ENCODE measurements at places on chromosomes 7 and 10.

- no peak for DNase-seq
These were observed 257.8 kb downstream of the PCLO start for GRCh38 chr7:82904871-82905270.

DNA sequence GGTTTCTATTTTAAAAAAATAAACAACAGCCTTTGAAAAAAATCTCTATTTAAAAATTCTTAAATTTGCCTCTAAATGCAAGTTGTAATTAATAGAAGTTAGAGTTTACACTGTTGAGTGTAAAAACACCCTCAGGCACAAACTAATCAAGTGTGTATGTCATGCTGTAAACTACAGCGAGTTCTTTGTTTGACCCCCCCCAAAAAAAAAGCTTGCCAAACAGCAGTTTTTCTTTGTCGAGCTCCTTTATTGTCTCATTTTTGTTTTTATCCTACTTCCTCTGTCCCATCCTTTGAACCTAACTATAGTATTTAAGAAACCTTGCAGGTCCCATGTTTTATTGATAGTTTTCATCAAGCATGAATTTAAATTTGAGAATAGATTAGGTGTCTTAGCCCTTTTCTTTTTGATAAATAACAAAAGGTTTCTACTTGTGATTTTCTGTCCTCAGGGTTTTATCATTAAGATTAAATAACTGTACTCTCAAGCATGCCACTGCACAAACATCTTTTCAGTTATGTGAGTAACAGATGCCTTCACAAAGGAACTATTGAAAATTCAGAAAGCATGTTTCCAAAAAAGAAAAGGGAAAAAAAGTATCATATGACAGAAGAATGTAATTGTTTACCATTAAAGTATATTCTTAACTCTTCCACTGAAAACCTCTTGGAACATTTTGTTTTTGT, 176.0 kb downstream of the ARID5B start:
- no peak for DNase-seq

DNA sequence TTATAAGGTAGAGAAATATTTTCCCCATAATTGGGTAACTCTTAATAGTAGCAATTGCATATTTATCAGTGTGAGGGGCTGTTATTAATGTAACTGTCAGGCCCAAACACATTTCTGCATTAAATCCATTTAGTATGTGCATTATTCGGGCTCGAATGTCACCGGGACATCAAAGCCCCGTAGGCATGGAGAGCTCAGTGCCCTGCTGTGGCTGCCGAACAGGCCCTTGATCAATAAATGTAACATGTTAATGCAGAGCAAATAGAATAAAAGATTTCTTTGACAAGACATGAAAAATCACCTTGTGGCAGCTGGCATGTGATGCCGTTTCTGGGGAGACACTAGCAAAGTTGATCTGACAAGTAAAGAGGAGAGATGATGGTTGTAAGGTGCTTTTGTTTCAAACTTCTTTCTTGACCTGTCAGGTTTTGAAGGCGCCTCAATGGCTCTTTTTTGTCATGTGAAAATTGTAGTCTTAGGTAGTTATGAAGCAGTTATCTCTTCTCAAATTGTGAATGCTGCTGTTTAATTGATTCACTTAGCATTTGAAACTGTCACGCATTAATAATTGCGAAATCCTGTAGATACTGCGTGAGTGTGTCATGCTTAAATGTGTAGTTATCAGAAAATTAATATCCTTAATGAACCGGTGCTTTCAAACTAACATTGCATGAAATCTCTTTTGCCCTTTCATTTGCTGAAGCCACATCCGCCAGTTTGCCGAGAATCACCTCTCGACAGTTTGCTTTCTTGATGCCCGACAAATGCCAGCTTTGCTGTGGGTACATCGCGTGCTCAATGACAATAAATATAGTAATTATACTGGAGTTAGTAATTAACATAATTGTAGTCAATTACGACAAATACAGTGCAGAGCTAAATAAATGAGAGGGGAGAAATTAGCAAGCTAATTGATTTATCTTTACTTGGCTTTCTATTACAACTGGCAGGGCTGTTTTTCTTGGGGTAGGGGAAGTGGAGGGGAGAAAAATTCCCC, 19.5 kb downstream of the LRMDA start:
- no peak for DNase-seq

GRCh38 chr10:64771253-64772050, 1250.3 kb downstream of the REEP3 start:
- DNase-seq: no peak

- no peak for DNase-seq
These were observed 3.1 kb downstream of the PTEN start for GRCh38 chr10:87866412-87866974.

GRCh38 chr7:3217166-3217565, 83.9 kb upstream of the SDK1 start:
- DNase-seq: peak; percentile 2

- DNase-seq: no peak
These were observed 587.2 kb downstream of the SORCS1 start for GRCh38 chr10:106577266-106577665.

GRCh38 chr10:7866176-7866575, 47.9 kb downstream of the TAF3 start:
- no peak for DNase-seq

DNA sequence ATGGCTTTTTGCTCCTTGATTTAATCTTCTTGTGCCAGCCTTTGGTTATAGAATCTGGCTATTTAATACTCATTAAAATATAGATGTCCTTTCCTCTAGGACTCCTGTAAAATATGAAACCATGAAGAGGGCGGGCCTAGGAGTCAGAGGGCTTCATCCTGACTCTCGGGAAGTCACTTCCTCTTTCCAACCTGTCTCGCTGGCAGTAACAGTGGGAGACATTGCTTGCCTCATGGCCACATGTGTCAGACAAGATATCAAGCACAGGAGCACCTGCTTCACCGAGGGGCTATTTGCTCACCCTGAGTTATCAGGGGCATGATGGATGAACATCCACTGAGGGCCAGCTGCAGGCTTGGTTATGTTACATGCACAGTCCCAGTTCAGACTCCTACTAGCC, 31.0 kb downstream of the SLIT1 start:
- no peak for DNase-seq

GRCh38 chr7:26284995-26285632, 6.5 kb upstream of the SNX10 start:
- peak; percentile 26 for DNase-seq

- DNase-seq: no peak
These were observed 118.2 kb downstream of the ZNF22 start for GRCh38 chr10:45118929-45119328.

DNA sequence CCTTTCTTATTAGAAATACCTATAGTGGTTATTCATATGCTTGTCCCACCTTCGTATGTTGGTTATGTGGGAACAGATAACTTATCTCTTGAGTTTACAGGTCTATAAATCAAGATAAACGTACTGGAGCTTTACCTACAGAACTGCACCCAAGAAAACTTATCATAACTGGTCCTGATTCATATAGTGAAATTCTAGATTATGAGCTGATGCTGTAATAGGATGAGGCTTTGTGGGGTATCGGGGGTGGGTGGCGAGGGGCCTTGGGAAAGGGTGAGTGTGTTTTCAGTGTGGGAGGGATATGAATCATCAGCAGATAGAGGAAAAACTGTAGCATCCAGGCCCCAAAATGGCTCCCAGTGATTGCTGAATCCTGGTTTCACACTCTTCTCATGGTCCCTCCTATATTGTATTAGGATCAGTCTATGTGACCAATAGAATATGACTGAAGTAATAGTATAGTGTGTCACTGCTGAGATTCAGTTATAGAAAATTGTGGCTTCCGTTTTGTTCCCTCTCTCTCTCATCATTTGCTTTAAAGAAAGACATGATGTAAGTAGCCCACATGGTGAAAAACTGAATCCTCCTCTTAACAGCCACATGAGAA, 706.8 kb upstream of the LRRTM3 start:
- DNase-seq: no peak

DNA sequence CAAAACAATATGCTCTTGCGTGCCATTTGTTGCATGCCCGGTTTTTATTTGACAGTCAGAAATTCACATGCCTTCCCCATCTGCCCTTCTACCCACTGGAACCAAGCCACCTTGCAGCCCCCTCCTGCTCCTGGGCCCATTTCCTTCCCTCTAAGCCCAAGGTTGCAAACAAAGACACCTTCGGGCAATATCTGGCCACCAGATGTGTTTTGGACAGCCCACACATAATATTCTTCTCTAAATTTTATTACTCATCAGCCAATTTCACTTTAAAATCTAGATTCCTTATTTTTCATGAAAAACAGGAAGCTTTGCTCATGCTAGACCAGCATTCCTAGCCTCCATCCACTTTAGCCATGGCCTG, 18.2 kb upstream of the C10orf105 start:
- no peak for DNase-seq

DNA sequence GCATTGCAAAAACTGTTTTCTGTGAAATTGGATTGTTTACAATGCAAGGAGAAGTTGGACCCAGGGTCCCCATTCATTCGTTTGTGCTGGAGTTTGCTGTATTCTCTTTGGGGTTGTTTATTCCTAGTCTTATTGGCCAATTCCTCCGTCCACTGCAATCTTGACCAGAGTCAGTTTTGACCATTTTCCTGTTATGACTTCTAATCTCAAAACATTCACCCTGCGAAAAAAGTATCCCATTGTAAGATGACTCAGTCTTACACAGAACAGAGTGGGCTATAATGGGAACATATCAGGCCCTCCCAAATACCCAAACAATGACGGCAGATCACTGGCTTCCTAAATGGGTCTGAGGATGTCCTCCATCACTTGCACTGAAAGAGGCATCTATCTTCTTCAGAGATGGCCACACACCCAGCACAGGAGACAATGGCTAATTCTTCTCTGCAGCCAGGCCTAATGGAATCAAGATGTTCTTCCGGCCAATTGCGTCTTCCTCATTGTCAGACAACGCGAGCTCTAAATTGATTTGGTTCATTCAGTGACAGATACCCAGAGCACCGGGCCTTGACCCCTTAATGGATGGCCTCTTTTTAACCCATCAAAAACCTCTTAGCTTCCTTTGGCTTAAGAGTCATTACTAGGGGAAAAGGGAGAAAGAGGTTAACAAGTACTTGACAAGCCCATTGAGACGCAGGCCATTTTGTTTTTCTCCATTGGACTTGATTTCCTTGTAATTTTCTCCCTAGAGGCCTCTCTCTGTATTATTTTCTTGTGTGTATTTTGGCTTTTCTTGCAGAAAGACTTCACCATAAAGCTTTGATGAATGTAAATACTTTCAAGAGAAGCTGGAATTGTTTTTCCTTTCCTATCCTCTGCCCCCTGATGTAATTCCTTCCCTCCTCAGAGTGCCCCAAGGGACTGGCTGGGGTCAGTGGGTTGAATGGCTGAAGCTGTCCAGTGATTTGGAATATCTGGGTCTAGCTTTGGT, 129.6 kb downstream of the PRPF18 start:
- DNase-seq: no peak

DNA sequence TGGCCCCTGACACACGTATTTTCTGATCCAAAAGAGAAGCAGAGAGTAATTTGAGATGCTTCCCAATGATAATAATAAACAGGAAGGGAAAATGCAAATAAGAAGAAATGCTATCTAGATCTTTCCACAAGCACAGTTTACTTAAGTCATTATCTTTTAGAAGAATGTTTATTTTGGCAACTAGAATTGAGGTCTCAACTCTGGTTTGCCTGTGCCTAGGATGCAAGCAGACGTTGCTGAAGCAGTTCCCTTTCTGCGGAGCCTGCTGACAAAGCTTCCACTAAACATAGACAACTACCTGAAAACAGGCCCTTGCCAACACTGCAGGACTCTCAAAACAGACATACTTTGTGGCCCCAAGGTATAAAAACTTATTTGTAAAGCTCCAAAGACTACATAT, 315.8 kb upstream of the POM121L12 start:
- DNase-seq: no peak

DNA sequence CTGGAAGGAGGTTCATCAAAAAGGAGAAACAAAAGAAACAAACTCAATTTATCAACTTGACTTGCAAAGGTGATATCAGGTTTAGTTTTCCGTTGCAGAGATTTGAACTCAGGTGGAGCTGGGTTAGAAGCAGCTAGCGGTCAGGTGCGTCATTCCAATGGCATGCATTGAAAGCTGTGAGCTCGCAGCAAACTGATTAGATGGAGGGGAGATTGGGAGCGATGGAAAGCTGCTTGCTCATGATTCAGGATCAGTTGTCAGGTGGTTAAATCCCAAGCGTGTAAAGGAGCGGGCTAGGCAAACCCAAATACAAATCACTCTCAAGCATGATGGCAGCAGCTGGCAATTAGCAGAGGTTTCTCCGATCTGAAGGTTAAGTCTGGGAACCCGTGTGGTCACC, 49.3 kb upstream of the AFAP1L2 start:
- DNase-seq: no peak

GRCh38 chr10:58464956-58465355, 47.7 kb upstream of the BICC1 start:
- no peak for DNase-seq

DNA sequence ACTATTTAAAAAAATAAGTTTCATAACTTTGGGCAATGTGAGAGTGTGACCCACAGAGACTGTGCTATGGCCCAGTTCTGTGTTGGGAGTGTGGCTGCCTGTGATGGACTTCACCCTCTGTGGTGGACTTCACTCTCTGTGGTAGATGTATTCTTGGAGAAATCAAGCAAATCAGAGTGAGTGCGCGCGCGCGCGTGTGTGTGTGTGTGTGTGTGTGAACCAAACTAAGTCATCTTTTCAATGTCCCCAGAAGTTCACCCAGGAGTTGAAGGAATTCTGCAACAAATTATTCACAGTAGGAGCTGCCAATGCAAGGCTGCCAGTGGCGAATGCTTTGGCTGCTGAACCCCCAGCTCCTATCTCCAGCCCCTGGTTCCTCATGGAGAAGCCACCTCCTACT, 184.5 kb downstream of the ADAM12 start:
- DNase-seq: no peak

DNA sequence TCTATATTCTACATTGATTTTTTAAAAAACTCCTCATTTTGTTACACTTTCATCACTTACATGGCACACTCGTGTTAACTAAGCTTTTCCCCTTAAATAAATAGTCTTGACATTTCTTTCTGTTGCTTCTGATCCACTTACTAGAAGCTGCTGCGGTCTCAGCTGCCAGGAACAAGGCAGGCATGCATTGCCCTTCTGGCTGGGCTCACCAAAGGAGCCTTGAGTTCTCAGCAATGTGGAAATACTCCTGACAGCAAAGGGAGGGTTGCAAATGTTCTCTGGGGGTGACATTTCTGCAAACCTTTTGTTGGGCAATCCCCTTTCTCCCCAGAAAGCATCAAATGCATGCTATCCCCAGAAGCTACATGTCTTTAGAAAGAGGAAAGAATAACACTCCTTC, 350.1 kb downstream of the PRPF18 start:
- no peak for DNase-seq

GRCh38 chr10:69449841-69450240, 1.4 kb upstream of the TSPAN15 start:
- DNase-seq: peak; percentile 58

DNA sequence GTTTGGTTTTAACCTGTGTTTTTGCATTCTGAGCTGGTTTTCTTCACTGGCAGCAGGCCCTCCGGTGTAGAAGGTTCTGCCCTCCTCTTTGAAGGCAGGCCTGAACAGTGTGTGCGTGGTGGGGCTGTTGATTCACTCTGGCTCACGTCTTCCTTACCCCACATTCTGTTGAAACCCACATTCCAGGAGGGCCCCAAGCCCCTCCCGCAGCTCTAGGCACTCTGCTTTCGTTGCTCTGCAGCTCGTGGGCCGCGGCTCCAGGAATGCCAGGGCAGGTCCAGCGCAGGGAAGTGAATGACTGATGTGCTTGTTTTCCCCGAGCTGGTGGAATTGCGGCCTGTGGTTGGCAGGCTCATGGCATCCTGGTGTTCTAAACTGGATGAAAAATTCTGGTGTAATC, 49.0 kb downstream of the HTRA1 start:
- DNase-seq: no peak

GRCh38 chr7:46035166-46035565, 114.1 kb upstream of the IGFBP3 start:
- DNase-seq: no peak

GRCh38 chr10:48478980-48479811, 125.7 kb downstream of the ARHGAP22 start:
- DNase-seq: no peak
